Karpas-422 (cell line): ENCODE measurements at places on chromosomes 2 and 18. TPM values are rescaled to one million over a fixed set of nuclear protein-coding genes. Genes with fewer than 3 reads are reported as not detected.

CXCR1 gene
- total RNA-seq: not detected in 2 replicates

DLGAP1 gene
- total RNA-seq: 4.8 and 8.8 TPM in 2 replicates

ADGRF3 gene
- 0.25 TPM in 1 of 2 replicates, not detected in the other for total RNA-seq

GALNT13 gene
- not detected in 2 replicates for total RNA-seq

EN1 gene
- not detected in 2 replicates for total RNA-seq

CRYGC gene
- total RNA-seq: not detected in 2 replicates

ASIC4 gene
- 0.32 TPM in 1 of 2 replicates, not detected in the other for total RNA-seq

CNTNAP5 gene
- total RNA-seq: 0.25 and 0.78 TPM in 2 replicates

FAM110C gene
- not detected in 2 replicates for total RNA-seq

SERPINB5 gene
- 1.0 TPM in 1 of 2 replicates, not detected in the other for total RNA-seq

DNA sequence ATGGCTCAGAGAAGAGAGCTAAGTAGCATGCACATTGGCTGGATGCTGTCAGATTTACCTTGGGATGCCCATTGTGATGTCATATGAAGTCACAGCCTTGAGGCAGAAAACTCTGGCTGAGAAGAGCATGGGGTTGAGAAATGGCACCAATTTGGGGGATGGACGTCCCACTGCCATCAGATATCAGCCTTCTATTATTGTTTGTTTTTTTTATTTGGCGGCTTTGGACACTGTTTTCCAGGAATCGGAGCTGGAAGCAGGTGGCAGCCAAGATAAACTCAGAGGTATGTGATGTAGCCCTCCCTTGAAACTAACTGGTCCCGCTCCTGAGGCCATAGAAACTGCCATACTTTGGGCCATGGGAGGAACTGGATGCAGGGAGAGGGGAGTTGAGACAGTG, 40.6 kb downstream of the GCKR start:
- H3K36me3 ChIP-seq: no peaks in the 10 kb centered on the region
- no peak overlapping the region for H3K27ac ChIP-seq
- H3K27me3 ChIP-seq: no peaks in the 10 kb centered on the region
- DNase-seq: peak; percentile 2
- H3K4me1 ChIP-seq: no peaks in the 10 kb centered on the region
- no peak overlapping the region for H3K4me3 ChIP-seq

- H3K4me3 ChIP-seq: peak overlapping the region; percentile 90
- peak overlapping the region; percentile 97 for H3K27ac ChIP-seq
- H3K27me3 ChIP-seq: no peaks in the 10 kb centered on the region
Observed at GRCh38 chr2:43224571-43225092, 1.8 kb downstream of the ZFP36L2 start.

DNA sequence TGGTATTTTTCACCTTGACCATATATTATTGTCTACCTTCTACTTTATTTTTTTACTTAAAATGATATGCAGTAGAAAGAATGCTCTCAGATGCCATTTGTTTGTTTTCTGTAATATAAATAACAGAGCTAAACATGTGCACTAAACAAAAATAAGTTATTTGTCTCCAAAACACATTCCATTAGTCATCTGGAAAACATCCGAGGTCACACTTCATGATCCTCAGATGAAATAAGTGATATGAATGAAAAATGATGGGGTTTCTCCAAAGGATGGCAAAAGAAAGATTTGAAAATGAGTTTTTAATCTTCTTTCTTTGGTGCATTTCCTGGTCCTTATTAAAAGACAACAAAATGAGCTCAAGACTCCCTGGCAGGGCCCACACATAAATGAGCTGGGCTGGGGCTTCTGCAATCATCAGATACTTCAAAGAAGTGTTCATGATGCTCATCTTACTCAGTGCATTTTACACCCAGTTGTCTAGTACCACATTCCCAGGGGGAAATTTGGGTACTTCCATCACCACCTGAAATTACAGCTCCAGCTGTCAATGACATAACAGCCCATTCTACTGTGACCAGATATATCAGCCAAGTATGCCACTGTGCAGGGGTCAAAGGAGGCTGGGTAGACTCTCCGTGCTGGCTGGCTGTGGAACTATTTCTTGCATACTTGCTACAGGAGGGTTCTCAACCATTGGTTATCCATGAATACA, 283.5 kb downstream of the PID1 start:
- no peaks in the 10 kb centered on the region for H3K27me3 ChIP-seq
- H3K27ac ChIP-seq: no peak overlapping the region
- no peaks in the 10 kb centered on the region for H3K4me1 ChIP-seq
- H3K4me3 ChIP-seq: no peak overlapping the region

GRCh38 chr18:34947711-34948125, 93.5 kb upstream of the MAPRE2 start:
- H3K27me3 ChIP-seq: no peaks in the 10 kb centered on the region
- H3K4me1 ChIP-seq: no peaks in the 10 kb centered on the region
- H3K36me3 ChIP-seq: no peaks in the 10 kb centered on the region
- no peak overlapping the region for H3K4me3 ChIP-seq
- no peak overlapping the region for H3K27ac ChIP-seq
- no peak for DNase-seq

DNA sequence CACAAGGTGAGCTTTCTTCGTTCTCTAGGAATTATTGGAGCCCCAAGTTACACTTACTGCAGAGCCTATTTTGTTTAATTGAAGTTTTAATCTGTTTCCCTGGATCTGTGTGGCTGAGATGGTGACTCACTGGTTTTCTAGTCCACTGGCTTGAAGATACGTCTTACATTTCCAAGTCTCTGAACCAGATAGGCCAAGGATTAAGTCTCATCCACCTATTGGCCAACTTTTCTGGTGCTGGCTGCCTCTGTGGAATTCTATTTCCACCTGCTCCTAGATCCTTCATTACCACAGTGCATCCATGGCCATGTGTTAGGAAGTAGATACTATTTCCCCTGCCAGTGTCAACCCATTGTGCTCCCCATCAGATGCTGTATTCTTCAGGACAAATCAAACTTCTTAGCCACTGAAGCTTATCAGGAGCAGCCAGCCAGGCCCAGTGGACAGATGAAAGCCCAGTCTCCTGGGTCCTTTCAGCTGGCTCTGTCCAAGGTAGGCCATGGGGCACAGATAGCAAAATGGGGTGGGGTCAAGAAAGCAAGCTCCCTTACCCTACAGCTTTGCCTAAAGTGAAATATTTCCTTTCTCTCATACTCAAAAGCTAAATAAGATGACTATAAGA, 198.8 kb upstream of the TCF4 start:
- H3K36me3 ChIP-seq: no peaks in the 10 kb centered on the region
- no peak for DNase-seq
- H3K4me3 ChIP-seq: no peak overlapping the region
- H3K4me1 ChIP-seq: peaks cover 3% of the 10 kb centered on the region; the same call in 1 of the 2 replicates
- H3K27me3 ChIP-seq: no peaks in the 10 kb centered on the region

DNA sequence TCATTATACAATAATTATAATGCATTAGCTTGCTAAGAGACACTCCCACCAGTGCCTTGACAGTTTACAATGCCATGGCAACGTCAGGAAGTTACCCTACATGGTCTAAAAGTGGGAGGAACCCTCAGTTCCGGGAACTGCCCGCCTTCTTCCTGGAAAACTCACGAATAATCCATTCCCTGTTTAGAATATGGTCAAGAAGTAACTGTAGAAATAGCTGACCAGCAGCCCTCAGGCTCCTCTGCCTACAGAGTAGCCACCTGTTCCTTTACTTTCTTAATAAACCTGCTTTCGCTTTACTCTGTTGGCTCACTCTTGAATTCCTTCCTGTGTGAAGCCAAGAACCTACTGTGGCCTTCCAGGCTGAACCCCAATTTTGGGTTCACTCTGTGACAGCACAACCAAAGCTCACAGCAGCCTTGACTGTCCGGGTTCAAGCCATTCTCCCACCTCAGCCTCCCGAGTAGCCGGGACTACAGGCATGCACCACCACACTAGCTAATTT, 20.0 kb upstream of the PTPN2 start:
- no peak for DNase-seq
- H3K4me1 ChIP-seq: no peaks in the 10 kb centered on the region
- no peaks in the 10 kb centered on the region for H3K27me3 ChIP-seq
- H3K27ac ChIP-seq: no peak overlapping the region
- no peak overlapping the region for H3K4me3 ChIP-seq
- H3K36me3 ChIP-seq: no peaks in the 10 kb centered on the region

GRCh38 chr2:68124321-68124720, 33.4 kb upstream of the PNO1 start:
- H3K27ac ChIP-seq: no peak overlapping the region

- no peak for DNase-seq
- H3K27ac ChIP-seq: no peak overlapping the region
- no peaks in the 10 kb centered on the region for H3K36me3 ChIP-seq
- H3K4me3 ChIP-seq: no peak overlapping the region
Observed at GRCh38 chr2:53694096-53694771, 73.4 kb upstream of the CHAC2 start.

DNA sequence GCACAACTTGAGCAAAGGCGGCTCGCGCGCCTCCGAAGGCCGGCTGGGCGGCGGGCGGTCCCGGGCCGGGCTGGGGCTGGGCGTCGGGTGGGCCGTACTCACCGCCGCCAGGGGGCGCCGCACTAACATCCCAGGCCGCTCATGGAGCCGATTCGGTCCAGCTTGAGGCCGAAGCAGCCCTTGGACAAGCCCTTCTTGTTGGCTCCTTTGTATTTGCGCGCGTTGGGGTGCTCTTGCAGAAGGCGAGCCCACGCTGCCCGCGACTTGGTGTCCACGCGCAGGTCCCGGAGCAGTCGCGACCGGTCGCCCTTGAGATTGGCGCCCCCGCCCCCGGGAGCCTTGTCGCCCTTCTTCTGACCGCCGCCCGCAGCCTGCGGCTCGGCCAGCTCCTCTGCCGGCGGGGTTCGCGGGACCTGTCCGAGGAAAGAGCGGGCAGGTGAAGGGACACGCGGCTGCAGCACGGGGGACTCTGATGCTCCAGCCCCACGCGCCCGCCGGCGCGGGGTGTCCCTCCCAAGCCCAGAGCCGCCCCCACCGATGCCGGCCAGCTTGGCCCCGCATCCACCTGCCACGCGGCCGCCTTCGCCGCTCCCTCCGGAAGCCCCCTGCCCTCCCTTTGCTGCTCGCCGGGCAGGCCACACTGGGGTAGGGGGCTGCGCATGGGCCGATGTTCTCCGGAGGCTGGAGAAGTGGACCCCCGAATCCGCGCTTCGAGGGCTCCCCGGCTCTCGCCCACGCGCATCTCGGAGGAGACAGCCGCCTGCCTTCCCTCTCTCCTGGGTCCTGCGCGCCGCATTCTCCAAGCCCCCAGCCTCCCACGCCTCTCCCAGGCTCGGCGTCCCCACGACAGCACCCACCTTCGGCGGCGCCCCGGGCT, 655 bp downstream of the NPPC start:
- H3K36me3 ChIP-seq: no peaks in the 10 kb centered on the region
- H3K27ac ChIP-seq: no peak overlapping the region
- peak; percentile 90 for DNase-seq
- peak overlapping the region; percentile 60 for H3K4me3 ChIP-seq
- H3K4me1 ChIP-seq: peaks cover 31% of the 10 kb centered on the region

- no peaks in the 10 kb centered on the region for H3K27me3 ChIP-seq
- peaks cover 28% of the 10 kb centered on the region for H3K4me1 ChIP-seq
- peak; percentile 28 for DNase-seq
- no peak overlapping the region for H3K27ac ChIP-seq
Observed at GRCh38 chr18:59353079-59353680, 5.9 kb downstream of the LMAN1 start.

DNA sequence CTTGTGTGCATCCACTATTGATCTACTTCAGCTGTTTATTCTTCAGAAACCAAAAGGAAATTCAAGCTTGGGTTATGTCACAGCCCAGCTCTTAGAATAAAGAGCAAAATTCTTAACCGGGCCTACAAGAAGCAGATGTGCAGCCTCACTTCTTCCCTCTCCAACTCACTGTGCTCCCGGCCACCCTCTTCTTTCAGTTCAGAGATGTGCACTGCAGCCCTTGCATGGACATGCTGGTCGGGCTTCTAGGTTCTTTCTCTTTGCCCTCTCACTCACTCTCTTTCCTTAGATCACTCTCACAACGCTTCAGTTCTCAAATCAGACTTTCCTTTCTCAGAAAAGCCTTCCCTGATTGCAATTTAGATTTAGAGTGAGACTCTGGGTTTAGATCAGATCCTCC, 104.1 kb downstream of the CHN1 start:
- H3K27ac ChIP-seq: no peak overlapping the region
- no peak overlapping the region for H3K4me3 ChIP-seq
- H3K36me3 ChIP-seq: no peaks in the 10 kb centered on the region
- DNase-seq: no peak
- no peaks in the 10 kb centered on the region for H3K4me1 ChIP-seq
- no peaks in the 10 kb centered on the region for H3K27me3 ChIP-seq

GRCh38 chr2:54523324-54523959, 67.3 kb downstream of the SPTBN1 start:
- H3K4me3 ChIP-seq: no peak overlapping the region
- no peaks in the 10 kb centered on the region for H3K27me3 ChIP-seq
- H3K36me3 ChIP-seq: no peaks in the 10 kb centered on the region
- H3K4me1 ChIP-seq: no peaks in the 10 kb centered on the region
- no peak overlapping the region for H3K27ac ChIP-seq

- no peak for DNase-seq
- H3K4me3 ChIP-seq: no peak overlapping the region
- 0 out of 2 replicates have a peak, but pooled peaks cover 3% of the 10 kb centered on the region for H3K4me1 ChIP-seq
- H3K27me3 ChIP-seq: no peaks in the 10 kb centered on the region
- H3K36me3 ChIP-seq: no peaks in the 10 kb centered on the region
Observed at GRCh38 chr2:205714058-205714776, 31.9 kb downstream of the NRP2 start.

DNA sequence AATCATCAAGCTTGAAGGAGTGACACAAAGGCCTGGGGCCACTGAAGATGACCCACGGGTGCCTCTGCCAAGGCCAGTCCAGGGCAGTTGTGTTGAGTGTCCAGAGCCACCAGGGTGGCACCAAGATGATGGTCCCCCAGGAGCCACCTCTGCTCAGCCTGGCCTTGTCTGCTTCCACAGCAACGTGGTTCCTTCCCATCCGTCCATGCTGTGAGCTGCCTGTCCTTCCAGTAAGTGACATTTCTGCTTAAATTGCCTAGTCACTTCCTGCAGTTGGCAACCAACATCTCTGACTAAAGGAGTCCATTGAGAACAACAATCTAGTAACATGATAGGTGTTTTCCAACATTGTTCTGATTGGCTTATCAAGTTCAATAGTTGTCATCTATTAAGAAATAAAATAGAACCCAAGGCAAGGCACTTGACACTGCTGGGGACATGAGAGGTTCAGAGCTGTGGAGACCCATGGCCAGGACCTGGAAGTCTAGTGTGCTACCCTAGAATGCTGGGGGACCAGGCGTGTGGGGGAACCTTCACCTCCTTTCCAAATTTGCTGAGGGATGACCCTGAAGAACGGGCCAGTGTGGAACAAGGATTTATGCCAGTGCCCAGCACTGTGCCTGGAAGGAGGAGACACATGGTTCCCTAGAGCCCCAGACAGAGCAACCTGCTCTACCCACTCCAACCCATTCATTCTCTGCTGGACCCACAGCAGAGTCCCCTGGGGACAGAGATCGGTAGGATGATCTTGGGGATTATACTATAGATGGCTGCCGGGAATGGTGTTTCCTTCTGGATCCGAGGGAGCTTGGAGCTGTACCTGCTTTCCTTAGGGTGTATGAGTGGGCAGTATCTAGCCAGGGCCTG, 98.9 kb upstream of the EPC2 start:
- H3K27ac ChIP-seq: no peak overlapping the region
- no peaks in the 10 kb centered on the region for H3K36me3 ChIP-seq
- H3K4me1 ChIP-seq: no peaks in the 10 kb centered on the region

GRCh38 chr2:173090973-173091660, 15.5 kb downstream of the MAP3K20 start:
- DNase-seq: no peak
- H3K4me3 ChIP-seq: no peak overlapping the region
- H3K4me1 ChIP-seq: no peaks in the 10 kb centered on the region
